SJSA1 (cell line): ENCODE measurements at places on chromosomes 6 and 20. TPM values are rescaled to one million over a fixed set of nuclear protein-coding genes. Genes with fewer than 3 reads are reported as not detected.

DNA sequence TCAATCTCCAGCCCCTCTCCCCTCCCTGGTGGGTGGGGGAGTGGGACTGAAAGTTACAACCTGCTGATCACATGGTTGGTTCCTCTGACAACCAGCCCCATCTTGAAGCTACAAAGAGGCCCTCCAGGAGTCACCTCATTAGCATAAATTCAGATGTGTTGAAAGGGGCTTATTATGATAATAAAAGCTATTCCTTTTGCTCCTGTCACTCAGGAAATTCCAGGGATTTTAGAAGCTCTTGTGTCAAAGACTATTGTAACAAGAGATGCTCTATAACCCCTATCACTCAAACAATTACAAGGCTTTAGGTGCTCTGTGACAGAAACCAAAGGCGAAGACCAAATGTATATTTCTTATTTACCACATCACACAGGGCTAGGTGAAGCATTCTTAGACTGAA lies 30.1 kb upstream of the MBOAT1 start:
- no peak for DNase-seq

DNA sequence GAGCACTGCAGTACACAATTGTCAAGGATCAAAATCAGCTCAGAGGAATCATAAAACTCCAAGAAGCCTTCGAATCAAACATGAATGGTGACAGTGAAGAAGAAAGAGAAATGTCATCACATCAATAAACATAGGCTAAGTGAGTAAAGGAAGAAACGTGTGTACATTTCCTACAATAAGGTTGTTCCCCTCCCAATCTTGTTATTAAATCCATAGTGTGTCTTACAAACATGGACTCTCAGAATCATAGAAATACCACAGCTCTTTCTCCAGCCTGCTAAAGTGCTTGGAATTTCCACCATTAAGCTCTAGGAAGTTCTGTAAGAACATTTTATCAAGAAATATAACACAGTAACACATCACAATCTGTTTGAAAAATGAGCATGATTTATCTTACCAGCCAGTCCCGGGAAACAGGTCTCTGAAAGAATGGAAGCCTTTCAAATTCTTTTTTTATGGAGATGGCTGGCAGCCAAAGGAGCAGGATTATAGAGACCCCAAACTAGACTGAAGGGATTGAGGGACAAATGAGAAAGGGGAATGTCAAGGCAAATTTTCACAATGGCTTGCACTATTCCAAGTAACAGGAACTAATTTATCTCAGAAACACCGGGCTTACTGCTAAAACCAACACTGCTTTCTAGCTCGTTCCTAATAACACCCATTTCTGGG lies 4.5 kb upstream of the TNFAIP3 start:
- DNase-seq: no peak

- no peak for DNase-seq
Measured at GRCh38 chr6:19524366-19525186, 312.6 kb upstream of the ID4 start.

DNA sequence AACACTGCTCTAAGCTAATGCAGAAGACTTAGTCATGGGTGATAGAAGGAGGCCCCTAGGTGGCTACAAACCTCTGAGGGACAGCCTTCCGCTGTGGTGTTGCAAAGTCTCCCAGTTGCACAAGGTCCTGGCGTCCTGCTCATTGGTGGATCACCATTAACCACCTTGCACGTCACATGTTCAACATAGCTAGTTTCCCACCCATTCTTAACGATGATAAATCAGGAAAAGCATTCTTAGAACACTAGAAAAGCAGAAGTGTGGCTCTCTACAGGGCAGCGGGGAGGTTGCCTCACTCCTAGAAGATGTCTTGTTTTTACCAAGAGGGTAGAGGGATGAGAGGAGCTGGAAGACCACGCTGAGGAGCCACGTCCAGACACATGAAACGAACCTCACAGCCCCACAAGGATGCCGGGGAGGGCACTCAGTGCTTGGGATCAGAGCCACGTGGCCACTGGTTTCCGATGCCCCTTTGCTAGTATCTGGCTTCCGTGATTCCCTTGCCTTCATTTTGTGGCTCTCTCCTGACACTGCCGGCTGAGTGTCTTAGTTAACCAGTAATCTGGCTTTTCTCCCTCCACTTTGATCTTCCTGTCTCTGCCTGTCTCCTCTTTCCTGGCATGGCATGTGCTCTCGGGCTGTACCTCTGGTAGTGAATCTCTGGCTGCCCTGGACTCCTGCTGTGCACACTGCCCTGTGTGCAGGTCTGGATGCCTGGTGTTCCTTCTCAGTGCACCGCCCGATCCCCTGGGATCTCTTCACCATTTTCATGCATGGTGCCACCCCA lies 91.4 kb upstream of the NEDD9 start:
- DNase-seq: no peak

- DNase-seq: peak; percentile 62
Measured at GRCh38 chr6:113879186-113880096, 22.3 kb downstream of the MARCKS start.

DNA sequence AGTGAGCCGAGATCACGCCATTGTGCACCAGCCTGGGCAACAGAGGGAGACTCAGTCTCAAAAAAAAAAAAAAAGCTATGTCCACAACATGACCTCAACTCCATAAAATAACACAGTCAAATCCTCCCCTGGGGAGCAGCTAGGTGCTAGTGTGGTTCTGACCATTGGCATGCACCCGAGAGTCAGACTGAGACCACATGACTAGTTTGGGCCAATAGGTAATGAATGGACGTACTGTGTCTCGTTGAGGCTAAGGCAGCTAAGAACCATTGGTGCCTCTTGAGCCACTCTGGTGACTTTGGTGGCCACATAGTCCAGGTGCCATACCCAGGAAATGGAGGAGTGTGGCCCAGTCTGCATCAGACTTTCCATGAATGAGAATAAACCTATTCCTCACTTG lies 40.3 kb downstream of the ATP9A start:
- DNase-seq: no peak

The NKAPL gene
- total RNA-seq: not detected in 2 replicates

The OOEP gene
- total RNA-seq: not detected in 2 replicates

The PLEKHG1 gene
- total RNA-seq: 0.08 TPM in 1 of 2 replicates, not detected in the other

The ZSCAN12 gene
- 4.8 and 6.6 TPM in 2 replicates for total RNA-seq

The ARG1 gene
- total RNA-seq: not detected in 2 replicates
